CD4-positive, alpha-beta T cell treated with Interleukin-4 for 4 hours (primary cell): ENCODE measurements at places on chromosomes 1 and 21.

DNA sequence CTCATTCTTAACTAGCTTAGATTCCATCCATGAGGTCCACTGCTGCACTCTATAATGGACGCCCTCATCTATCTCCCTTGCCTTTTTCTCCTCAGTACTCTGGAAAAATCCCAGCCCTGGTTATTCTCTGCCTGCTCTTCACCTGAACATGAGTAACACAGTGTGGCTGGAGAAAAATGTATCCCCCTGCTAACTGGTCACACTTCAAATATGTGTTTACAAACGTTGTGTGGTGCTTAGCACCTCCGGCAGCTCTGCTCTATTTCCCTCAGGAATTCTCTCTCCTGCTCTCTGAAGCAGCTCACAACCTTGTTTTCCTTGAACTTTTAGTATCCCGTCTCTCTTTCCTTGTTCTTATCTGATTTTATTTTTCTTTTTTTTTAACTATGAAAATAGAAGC is 4.1 kb downstream of the SCCPDH start:
- no peak for DNase-seq

GRCh38 chr1:30777060-30777903 is 19.7 kb upstream of the LAPTM5 start:
- no peak for DNase-seq

DNA sequence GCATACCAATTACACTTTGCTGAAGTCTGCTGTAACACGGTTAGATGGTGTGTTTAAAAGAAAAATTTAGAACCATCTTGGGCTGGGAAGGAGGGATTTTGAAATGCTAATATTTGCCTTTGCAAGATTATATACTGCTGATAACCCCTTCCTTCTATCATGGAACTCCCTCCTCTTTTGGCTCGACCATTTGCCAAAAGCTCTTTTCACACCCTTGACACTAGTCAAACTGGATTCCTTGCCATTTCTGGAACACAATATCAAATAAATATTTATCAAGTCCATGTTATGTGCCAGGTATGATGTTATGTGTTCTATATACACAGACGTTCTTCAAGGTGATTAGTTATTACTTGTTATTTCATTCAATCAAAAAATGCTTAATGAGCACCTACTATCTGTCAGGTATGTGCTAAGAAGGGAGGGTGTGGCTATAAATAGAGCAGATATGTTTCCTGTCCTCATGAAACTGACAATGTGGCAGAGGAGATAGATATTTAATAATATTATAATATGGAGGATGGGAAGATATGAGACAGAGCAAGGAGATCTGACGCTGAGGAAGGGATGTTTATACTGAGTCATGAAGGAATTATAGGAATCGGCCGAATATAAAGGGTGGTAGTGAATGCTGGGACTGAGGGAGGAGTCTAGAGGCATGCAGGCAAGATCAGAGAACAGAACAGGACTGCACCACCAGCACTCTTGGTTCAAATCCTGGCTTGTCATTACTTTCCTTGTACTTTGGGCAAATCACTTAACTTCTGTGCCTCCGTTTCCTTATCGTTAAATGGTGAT is 16.1 kb upstream of the XPR1 start:
- DNase-seq, result no peak

DNA sequence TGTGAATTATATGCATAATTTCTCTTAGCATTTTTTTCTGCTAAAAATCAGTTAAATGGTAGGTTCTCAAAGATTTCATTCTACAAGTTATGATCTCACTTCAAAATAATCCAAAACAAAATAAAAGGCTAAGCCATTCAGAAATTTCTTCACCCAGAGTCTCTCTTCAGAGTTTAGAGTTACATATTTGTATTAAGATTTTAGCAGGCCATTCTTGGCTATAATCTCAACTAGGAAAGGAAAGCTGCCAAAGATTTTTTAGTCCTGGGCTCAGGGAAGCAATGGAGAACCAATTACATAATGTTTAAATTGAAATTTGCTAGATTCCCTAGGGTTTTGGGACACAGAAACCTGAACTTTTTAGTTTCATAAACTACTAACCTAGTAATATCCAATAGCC is 245.0 kb downstream of the USH2A start:
- DNase-seq, result no peak

DNA sequence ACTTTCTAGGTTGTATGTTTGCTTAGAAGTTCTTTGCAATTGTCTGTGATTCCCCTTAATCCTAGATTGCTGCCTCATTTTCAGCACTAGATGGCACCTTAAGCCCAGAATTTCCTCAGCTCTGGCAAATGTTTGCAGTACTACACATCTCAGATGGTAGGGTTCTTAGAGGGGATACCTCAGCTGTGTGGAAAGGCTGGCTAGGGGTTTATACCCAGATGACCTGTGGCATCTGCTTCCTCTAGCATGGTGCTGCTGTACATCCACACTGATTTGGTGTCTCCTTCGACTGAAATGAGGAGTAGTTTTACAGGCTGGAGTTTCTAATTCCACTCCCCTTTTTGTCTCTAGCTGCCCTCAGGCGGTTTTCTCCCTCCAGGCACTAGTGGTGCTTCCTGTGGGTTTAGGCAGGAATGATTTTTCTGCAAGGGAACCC is 23.5 kb downstream of the ASB17 start:
- no peak for DNase-seq

DNA sequence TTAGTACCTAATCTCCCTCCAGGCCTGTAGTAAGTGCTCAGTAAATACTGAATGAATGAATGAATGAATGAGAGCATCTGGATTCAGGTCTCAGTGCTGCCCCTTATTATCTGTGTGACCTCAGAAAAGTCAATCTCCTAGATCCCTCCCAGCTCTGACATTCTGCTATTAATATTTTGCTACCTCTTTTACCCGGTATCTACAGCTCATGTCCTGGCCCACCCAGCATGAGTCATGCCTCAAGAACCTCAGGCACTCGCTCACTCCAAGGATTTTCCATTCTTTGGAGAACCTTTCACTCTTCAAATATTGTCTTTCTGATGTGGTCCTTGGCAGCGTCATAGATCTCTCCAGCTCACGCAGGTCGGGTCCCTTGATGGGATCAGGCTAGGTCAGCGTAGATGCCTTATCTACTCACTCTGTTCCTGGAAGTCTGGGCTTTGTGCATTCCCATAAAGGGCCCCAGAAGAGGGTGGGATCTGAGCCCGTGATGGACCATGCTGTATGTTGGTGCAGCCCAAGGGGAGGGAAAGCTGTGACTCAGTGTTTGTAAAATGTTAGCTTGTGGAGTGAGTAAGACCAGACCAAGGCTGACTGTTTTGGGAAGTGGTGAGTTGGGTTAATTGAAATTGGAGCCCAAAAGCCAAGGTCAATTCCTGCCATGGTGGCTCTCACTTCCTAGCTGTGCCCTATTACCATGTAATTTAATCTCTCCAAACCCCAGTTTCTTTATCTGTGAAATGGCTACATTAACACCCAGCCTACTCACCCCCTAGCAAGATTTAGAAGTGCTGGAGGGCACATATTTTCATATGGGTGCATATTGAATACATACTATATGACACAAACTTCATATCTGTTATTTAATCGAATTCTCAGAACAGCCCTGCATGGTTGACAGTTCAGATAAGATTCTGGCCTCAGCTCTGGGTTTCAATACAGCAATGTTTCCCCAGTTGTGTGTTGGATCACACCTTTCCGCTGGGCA is 214.1 kb upstream of the USP24 start:
- DNase-seq, result no peak

DNA sequence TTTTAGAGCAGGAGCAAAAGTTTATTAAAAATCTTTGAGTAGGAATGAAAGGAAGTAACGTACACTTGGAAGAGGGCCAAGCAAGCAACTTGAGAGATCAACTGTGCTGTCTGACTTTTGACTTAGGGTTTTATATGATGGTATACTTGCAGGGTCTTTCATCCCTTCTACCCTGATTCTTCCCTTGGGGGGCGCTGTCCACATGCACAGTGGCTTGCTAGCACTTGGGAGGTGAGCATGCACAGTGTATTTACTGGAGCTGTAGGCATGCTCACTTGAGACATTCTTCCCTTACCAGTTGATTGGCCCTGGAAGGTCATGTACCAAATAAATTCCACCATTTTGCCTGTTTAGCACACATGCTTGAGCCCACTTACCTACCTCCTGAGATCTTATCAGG is 1001.3 kb upstream of the ADGRL2 start:
- no peak for DNase-seq
